ENCODE measurements at places on chromosomes 3 and 15. TPM values are rescaled to one million over a fixed set of nuclear protein-coding genes. Genes with fewer than 3 reads are reported as not detected.

The BOC gene
- 16.9 TPM for total RNA-seq

The ACTRT3 gene
- total RNA-seq = 4.3 TPM

The VIPR1 gene
- 5.6 TPM for total RNA-seq

The ACOX2 gene
- 19.2 TPM for total RNA-seq

The TRAT1 gene
- not detected for total RNA-seq

The BCL6 gene
- total RNA-seq = 90.1 TPM

The ELL3 gene
- 2.1 TPM for total RNA-seq

The CHRD gene
- 4.6 TPM for total RNA-seq

The IQCF5 gene
- total RNA-seq = not detected

The CLEC3B gene
- total RNA-seq = 10.5 TPM

The CLDND1 gene
- 65.2 TPM for total RNA-seq

The EXD1 gene
- total RNA-seq = not detected

The TYRO3 gene
- total RNA-seq = 8.0 TPM

The ACP3 gene
- 0.63 TPM for total RNA-seq

Measured in fibroblast of the aortic adventitia (primary cell).